ENCODE measurements at places on chromosomes 16 and 17. TPM values are rescaled to one million over a fixed set of nuclear protein-coding genes. Genes with fewer than 3 reads are reported as not detected.

Gene LPO
- 2.5 TPM for total RNA-seq

Gene PLCG2
- 5.3 TPM for total RNA-seq

Gene CRHR1
- not detected for total RNA-seq

Gene GAS2L2
- total RNA-seq: not detected

Gene KDM8
- total RNA-seq: 4.4 TPM

Gene KANSL1
- total RNA-seq: 37.9 TPM

Gene ITGAD
- 0.19 TPM for total RNA-seq

Gene MYH3
- 1.5 TPM for total RNA-seq
